ENCODE measurements at places on chromosomes 13 and 19.

- DNase-seq, result no peak
Observed at GRCh38 chr19:48740164-48740972, at the start of gene RASIP1. Gene RASIP1 (minus strand): TSS chr19:48740610. CDS start chr19:48740282, 328 bp downstream.

DNA sequence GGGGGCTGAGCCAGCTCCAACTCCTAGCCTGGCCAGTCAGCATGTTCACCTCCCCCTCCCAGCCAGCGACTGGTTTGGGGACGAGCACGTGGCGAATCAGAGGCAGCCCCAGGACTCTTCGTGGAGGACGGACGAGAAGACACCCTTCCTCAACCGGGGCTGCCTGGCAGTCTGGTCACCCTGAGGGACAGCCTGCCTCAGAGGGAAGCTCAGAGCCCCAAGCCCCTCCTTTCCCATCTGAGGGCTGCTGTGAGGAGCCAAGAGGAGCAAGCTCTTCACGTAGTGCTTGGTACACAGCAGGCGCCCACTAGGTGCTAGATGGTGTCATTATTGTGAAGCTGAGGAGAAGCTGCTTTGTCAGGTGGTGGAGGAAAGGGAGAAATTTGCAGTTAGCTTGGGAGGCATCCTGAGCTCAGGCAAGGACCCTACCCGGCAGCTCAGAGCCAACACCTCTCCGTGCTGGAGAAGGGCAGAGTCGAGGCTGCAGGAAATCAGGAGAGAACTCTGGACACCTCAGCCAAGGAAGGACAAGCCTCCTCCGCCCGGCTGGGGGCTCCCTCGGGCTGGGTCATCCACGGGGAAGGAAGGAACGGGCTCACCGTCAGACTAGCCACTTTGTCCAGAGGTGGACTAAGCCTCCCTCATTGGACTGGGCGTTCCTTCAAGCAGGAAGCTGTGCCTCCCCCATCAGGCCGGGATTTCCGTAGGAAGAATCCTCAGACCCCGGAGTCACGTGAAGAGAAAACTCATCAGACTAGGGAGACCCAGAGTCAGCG is 14.9 kb upstream of the C2CD4C start:
- DNase-seq, result no peak

- no peak for DNase-seq
Observed at GRCh38 chr19:41320568-41320967, 10.6 kb downstream of the CCDC97 start.

DNA sequence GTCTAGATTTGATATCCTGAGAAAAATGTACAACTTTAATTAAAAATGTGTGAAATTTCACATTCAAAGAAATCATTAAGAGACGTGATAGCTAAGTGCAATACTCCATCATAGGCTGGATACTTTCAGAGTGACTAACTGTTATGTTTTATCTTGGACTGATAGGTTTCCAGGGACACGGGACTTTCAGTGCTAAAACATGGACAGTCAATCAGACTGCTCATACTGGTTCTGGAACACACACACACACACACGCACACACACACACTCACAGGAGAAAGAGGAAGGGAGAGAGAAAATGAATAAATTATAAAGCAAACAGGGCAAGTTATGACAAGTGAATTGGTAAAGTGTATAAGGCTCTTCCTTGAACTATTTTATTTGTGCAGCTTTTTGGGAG is 955.9 kb downstream of the SLITRK5 start:
- no peak for DNase-seq

GRCh38 chr19:49710372-49710951 is 19.5 kb downstream of the CPT1C start:
- no peak for DNase-seq

DNA sequence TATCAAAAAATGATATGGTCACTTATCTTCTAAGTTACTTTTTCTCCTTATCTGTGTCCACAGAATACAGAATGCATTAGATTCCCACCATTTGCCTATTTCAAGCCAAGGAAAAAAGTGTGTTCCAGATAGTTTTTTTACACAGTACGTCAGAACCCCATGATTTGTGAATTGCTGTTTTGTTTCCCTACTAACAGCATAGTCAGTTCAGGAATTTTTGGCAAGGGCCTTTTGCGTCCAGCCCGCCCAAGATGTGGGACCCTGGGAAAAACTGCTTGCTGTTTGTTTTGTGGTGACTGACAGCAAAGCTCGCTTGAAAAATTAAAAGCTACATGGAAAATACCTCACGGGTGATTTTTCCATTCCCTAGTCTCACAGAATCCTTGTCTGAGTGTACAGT is 20.4 kb upstream of the FAM216B start:
- no peak for DNase-seq

All from NCI-H345 (cell line).